ENCODE measurements at places on chromosomes 5 and 9. TPM values are rescaled to one million over a fixed set of nuclear protein-coding genes. Genes with fewer than 3 reads are reported as not detected.

WHRN gene
- 6.8 TPM for total RNA-seq

CARTPT gene
- not detected for total RNA-seq

SLC2A6 gene
- total RNA-seq = 18.5 TPM

PITX1 gene
- total RNA-seq = 0.37 TPM

NTRK2 gene
- 31.3 TPM for total RNA-seq

LYRM7 gene
- total RNA-seq = 7.2 TPM

FBN2 gene
- total RNA-seq = 21.0 TPM

GPR21 gene
- 1.5 TPM for total RNA-seq

SPEF2 gene
- 8.1 TPM for total RNA-seq

All from motor neuron (in vitro differentiated cells).